NCI-H2227 treated with DMSO at 0.1 percent for 48 hours (cell line): ENCODE measurements at places on chromosomes 6 and 20.

DNA sequence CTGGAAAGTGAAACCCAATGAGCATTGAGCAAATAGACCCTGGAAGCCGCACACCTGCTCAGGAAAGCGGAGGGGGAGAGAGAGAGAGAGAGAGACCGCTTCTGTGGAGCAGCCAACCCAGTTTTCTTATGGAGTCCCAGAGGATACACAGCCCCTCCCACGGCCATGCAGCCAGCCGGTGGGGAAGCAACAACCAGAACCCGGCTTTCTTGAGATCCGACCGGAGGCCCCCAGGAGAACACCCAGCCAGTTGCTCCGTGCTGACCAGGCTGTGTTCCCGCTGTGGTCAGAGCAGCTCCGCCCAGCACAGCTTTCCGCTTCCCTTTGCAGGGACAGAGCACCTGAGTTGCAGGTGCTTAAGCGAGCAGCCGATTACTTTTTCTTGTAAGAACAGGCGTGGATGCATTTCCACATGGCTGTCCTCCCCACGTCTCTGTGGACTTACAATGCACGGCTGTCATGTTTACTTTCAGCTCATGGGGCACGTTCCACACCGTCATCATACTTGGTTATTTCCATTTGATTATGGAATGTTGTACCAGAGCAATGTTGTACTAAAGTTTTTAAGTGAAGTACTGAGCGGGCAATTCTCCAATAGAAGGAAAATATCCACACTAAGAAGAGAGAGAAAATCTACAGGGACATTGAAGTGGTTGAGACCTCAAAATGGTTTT lies 381.9 kb downstream of the THBS2 start:
- DNase-seq: no peak

DNA sequence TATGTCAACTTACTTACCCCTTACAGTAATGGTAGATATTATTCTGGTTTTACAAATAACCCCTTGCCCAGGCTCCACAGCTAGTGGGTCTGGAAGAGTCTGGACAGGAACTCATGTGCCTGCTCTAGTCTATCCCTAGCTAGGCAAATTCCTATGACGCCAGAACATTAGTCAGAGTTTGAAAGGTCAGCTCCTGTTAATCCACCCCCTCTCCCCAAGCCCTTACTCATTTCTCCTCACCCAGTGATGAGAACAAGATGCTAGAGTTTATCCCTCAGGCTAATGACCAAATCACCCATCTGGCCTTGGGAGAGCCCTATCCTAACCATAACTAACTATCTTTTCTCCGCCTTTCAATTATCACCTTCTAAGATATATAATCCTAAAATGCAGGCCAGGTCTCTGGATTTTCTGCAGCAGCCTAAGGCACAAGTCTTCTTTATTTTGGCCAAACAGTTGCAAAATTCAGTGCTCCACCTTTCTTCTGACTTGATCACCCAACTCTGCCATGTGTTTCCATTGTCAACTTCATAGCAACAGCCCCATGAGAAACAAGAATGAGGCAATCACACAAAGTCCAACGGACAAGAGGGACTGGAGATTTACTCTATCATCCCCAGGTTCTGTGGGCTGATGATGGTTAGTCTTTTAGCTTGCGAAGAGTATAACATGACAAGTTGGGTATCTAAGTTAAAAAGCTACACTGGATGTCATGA lies 113.3 kb downstream of the TASP1 start:
- DNase-seq: no peak

- no peak for DNase-seq
Measured at GRCh38 chr6:84042603-84043002, 9.0 kb downstream of the MRAP2 start.

- no peak for DNase-seq
Measured at GRCh38 chr20:5096463-5096862, 23.3 kb downstream of the PCNA start.

DNA sequence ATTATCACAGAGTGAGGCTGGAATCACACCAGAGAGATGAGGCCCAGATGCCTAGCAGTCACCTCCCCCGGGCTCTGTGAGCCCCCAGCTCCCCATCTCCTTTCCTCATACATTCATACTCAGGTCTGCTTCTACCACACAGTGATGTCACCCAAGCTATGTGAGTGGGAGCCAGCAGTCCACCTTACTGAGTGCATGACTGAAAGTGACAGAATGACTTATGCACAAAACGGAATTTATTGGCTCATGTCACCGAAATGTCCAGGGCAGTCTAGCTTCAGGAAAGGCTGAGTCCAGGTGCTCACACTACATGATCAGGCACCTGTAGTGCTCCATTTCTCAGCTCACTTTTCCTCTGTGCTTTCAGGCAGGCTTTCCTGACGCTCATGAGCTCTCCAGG lies 36.7 kb upstream of the CCN6 start:
- DNase-seq: no peak

GRCh38 chr20:2333821-2334220 lies 38.0 kb downstream of the TGM3 start:
- DNase-seq: no peak

DNA sequence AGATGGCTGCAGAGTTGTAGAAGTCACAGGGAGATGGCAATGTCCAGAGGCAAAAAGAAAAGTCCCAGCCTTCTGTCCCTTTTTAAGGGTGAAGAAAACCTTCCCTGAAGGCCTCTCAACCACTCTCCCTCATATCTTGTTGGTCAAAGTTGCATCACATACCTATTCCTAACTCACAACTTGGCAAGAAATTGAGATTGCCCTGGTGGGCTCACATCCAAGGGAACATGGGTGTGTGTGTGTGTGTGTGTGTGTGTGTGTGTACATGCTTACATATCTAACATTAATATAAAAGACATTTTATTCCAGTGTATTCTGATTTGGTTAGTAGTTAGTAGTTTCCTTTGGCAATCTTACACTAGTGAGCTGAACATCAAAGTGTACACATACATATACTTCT lies 144.3 kb upstream of the SALL4 start:
- DNase-seq: no peak

GRCh38 chr6:35202066-35202546 lies 11.7 kb upstream of the SCUBE3 start:
- DNase-seq: peak; percentile 27

GRCh38 chr20:53555816-53556215 lies 37.8 kb downstream of the ZNF217 start:
- no peak for DNase-seq

- no peak for DNase-seq
Measured at GRCh38 chr6:138882369-138883017, 86.6 kb downstream of the ECT2L start.

DNA sequence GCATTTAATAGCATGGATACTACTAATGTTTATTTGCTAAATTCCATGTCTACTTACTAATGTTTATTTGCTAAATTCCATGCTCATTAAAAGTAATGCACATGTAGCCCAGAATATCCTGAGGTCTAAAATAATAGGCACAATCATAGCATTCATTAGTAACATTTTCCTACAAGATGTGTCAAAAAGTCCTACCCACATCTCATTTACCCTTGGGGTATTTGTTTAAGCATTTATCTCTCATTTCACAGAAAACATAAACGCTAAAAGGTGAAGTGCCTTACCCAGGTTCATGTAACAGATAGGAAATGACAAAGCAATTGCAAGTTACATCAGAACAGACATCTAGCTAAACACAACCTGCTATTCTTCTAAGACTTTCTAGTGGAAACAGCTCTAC lies 457.1 kb downstream of the HACE1 start:
- DNase-seq: no peak

GRCh38 chr6:132726608-132726975 lies 12.7 kb upstream of the VNN1 start:
- DNase-seq: no peak

DNA sequence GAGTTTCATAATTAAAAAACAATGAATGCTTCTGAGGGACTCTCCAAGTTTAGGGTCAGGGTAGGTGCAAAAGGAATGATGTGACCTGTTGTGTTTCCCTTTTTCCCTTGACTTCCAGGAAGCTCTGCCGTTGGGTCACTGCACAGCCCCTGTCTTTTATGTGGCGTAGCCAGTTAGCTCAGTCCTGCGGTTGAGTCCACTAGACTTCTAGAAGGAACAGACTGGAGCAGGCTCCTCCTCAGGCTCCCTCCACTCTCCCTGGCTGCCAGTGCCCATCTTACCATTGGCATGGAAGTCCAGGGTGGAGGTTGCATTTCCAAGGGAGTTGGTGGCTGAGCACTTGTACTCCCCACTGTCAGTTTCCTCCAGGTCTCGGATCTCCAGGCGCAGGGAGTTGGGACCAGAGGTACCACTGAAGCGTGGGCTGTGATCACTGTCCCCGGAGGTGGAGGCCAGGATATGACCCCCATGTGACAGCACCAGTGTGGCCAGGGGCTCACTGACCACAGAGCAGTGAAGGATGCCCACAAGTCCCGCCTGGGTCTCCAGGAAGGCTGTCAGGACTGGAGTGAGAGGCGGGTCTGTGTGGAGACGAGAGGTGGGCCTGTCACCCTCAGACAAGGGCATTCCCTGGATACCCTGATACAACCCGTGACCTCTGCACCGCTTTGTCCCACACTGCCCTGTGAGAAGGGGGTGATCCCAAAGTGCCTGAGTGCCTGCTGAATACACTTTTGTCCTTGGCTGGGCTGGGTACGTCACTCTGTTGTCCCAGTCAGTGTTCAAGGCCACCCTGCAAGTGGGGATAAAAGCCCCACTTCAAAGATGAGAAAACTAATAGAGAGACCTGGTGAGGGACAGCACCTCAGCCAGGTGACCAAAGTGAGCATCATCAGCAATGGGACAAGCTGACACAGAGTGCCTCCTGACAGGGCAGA lies 11.1 kb downstream of the SIGLEC1 start:
- no peak for DNase-seq

- no peak for DNase-seq
Measured at GRCh38 chr6:27026361-27026760, 221.1 kb upstream of the PRSS16 start.

- DNase-seq: no peak
Measured at GRCh38 chr20:49937027-49937929, 1.1 kb downstream of the RNF114 start.

DNA sequence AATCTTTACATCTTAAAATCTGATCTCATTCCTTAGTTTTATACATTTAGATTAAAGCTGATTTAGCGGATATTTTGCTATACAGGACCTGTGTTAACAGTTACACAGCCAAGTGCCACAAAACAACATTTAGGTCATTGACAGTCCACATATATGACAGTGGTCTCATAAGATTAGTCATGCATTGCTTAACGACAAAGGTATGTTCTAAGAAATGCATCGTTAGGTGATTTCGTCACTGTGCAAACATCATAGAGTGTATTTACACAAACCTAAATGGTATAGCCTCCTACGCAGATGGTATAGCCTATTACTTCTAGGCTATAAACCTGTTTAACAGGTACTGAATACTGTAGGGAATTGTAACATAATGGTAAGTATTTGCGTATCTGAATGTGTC lies 21.6 kb downstream of the ADGRG6 start:
- no peak for DNase-seq

DNA sequence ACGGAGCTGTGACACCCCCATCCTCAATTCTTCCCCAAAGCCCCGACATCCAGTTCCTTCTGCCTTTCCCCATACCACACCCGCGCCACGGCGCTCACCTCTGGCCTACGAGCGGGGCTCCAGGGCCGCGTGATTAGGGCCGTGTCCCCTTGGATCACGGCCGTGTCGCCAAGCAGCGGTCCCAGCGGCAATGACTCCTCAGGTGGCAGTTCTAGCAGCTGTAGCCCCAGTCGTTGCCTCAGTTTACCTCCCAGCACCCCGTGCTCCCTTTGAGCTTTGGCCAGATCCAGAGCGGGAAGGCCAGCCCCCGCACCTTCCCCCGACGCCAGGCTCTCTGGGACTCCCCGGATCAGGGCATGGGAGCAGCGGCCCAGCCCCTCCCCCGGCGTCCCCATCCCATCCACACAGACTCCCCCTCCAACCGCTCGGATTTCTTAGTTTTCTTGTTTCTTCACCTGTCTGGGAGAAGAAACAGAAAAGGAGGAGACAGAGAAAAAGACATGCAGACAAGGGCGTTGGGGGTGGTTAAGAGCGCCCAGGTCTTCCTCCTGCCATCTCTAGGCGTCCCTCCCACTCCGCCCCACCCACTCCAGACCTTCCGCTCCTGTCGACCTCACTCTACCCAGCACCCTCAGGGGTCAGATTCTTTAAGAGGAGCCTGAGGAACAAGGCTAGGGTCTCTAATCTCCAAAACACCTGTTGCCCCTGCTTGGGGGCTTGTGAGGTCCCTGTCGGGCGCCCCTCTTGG lies at the start of gene DDAH2:
Gene DDAH2, minus strand, starts transcription at position 533 of the 748 bp plus-strand sequence. Its CDS starts 138 bp downstream, at position 395.
- no peak for DNase-seq

DNA sequence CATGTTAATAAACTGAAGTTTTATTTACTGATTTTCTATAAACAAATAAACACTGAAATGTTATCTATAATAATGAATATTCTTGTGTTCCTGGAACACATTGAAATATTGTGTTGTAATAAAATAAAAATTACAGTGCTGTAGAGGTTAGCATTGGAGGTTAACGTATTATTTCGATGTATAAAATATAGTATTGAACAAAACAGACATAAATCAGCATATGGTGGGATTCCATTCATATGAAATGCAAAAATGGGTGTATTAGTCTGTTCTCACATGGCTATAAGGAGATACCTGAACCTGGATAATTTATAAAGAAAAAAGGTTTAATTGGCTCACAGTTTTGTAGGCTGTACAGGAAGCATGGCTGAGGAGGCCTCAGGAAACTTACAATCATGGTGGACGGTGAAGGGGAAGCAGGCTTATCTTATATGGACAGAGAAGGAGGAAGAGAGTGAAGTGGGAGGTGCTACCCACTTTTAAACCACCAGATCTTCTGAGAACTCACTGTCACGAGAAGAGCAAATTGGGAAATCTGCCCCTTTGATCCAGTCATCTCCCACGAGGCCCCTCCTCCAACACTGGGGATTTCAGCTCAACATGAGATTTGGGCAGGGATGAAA lies 24.6 kb upstream of the BMP6 start:
- DNase-seq: no peak

DNA sequence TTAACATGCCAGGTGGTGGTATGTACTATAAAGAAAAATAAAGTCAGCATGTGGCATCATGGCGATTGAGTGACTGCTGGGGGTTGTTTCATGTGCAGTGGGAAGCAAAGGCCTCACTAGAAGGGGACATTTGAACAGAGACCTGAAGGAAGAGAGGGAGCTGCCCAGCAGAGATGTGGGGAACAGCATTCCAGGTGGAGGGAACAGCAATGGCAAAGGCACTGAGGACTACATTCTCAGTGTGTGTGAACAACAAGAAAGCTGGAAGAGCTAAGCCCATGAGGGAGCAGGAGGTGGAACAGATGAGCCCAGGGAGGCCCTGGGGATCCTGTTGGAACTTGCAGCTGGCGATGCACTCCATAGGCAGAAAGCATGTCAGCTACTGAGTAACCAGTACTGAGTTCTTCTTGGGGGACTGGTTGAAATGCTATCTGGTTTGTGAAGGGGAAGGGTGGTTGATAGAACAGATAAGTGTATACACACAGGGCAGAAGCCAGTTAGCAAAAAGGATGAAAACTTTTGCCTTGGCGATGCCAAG lies 29.2 kb downstream of the NOX3 start:
- DNase-seq: no peak

GRCh38 chr20:53692465-53693067 lies 98.9 kb upstream of the ZNF217 start:
- DNase-seq: no peak

GRCh38 chr6:69780585-69781178 lies 16.1 kb downstream of the LMBRD1 start:
- DNase-seq: no peak
